ENCODE measurements at places on chromosomes 3 and 15. TPM values are rescaled to one million over a fixed set of nuclear protein-coding genes. Genes with fewer than 3 reads are reported as not detected.

- H3K27ac ChIP-seq: no peak overlapping the region
- peaks cover 22% of the 10 kb centered on the region for H3K36me3 ChIP-seq
- no peak for DNase-seq
- no peaks in the 10 kb centered on the region for H3K4me1 ChIP-seq
- H3K27me3 ChIP-seq: no peaks in the 10 kb centered on the region
Measured at GRCh38 chr3:149160754-149161300, 31.4 kb downstream of the HPS3 start.

DNA sequence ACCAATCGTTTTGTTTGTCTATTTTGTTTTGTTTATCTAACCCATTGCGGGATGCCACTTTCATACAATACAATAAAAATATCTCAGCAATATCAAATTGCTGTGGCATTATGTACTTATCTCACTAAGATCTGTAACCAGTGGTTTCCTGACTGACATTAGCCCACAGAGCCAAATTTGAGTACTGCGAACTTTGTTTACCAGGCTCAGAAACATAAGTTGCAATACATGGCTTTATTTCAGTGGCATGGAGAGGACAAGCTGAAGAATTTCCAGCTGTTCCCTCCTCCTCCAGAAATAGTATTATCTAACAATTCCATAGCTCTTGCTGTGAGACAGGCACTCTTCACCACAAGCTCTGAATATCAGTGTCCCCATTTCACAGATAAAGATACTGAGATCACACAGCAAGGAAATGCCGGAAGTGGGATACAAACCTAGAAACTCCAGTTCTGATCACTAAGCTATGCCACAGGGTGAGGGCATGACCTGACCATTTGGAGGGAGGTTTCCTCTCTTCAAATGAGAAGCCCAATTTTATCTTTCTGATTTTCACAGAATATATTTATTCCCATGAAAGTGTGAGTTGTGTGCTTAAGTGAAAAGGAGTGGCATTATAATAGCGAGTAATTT lies 469.9 kb upstream of the CBLB start:
- H3K27me3 ChIP-seq: no peaks in the 10 kb centered on the region
- no peak overlapping the region for H3K4me3 ChIP-seq
- no peaks in the 10 kb centered on the region for H3K4me1 ChIP-seq
- H3K27ac ChIP-seq: no peak overlapping the region
- no peaks in the 10 kb centered on the region for H3K36me3 ChIP-seq
- DNase-seq: peak; percentile 24

The GAP43 gene
- polyA plus RNA-seq: 2.1 TPM

The CHCHD6 gene
- polyA plus RNA-seq: 9.1 TPM

GRCh38 chr15:97522347-97522746 lies 438.2 kb upstream of the ARRDC4 start:
- no peaks in the 10 kb centered on the region for H3K36me3 ChIP-seq
- no peaks in the 10 kb centered on the region for H3K27me3 ChIP-seq
- H3K4me1 ChIP-seq: no peaks in the 10 kb centered on the region
- no peak overlapping the region for H3K4me3 ChIP-seq
- DNase-seq: no peak

The SPINT1 gene
- polyA plus RNA-seq: 170 TPM

DNA sequence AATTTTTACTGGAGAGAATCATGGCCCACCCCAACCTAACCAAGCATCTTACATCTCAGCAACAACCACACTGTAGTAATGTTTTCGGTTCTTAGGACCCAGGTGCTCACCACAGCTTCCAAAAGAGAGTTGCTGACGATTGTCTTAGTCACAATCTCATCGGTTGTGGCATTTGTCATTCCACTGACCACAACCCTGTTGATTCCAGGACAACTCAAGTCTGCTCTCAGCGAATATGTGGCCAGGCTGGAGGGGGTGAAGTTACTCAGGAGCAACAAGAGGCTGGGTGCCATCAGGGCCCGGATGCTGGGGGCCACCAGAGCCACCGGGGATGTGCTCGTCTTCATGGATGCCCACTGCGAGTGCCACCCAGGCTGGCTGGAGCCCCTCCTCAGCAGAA lies 25.9 kb downstream of the GALNT15 start:
- no peak for DNase-seq
- H3K27me3 ChIP-seq: no peaks in the 10 kb centered on the region
- H3K4me1 ChIP-seq: no peaks in the 10 kb centered on the region
- H3K36me3 ChIP-seq: no peaks in the 10 kb centered on the region

The WDR5B gene
- polyA plus RNA-seq: 8.3 TPM

DNA sequence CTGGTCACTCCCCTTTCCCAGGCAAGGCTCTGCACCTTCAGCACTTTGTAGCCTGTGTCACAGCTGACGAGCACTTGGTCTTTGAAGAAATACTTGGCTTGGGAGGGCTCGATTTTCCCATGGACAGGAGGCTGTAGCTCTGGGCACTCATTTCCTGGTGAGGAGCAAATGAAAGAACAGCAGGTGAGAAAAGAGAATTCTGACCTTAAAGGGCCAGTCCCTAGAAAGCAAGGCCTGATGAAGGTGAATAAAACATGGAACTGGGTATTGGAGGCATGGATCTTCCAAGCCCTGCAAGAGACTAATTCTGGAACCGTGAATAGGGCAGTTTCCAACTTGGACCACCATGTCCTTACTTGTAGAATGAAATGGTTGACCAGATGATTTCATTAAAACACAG lies 39.9 kb downstream of the MASP1 start:
- no peak overlapping the region for H3K27ac ChIP-seq
- no peaks in the 10 kb centered on the region for H3K36me3 ChIP-seq
- H3K4me1 ChIP-seq: peaks cover 2% of the 10 kb centered on the region
- no peaks in the 10 kb centered on the region for H3K27me3 ChIP-seq

The POTEB3 gene
- not detected for polyA plus RNA-seq

The FSIP1 gene
- not detected for polyA plus RNA-seq

DNA sequence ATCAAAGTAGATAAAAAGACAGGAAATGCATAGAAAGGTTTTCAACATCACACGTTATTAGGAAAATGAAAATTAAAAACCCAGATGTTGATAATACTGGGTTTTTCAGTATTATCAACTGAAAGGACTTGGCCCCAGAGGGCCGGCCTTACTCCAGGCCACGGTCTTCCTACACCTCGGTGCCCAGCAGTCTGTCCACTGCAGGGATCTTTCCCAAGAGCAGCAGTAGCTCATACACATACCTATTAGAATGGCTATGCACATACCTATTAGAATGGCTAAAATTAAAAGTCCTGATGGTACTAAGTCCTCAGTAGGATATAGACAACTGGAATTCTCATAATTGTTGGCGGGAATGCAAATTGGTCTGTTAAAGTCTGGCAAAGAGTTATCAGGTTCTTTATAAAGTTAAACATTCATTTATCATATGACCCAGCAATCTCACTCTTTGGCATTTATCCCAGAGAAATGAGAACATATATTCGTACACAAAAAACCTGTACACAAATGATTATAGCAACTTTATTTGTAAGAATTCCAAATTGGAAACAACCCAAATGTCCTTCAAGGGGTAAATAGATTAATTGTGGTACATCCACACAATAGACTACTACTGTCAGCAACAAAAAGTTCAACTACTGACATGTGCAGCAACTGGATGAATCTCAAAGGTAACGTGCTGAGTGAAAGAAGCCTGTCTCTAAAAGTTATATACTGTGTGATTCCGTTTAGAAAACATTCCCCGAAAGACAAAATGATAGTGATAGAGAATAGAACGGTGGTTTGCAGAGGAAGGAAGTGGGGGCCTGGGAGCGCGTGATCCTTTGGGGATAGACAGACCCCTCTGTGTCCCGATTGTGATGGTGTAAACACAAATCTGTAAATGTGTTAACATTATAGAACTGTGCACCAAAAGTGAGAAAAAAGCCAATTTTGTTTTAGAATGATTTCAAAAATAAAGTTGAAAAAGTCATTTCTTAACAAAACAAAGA lies 62.3 kb downstream of the MCTP2 start:
- peaks cover 6% of the 10 kb centered on the region for H3K4me1 ChIP-seq
- H3K27me3 ChIP-seq: no peaks in the 10 kb centered on the region
- no peak overlapping the region for H3K27ac ChIP-seq
- H3K4me3 ChIP-seq: no peak overlapping the region

GRCh38 chr3:64939309-64939708 lies 251.5 kb upstream of the ADAMTS9 start:
- H3K4me3 ChIP-seq: no peak overlapping the region
- no peak for DNase-seq
- H3K27ac ChIP-seq: no peak overlapping the region
- H3K27me3 ChIP-seq: no peaks in the 10 kb centered on the region
- H3K4me1 ChIP-seq: no peaks in the 10 kb centered on the region

DNA sequence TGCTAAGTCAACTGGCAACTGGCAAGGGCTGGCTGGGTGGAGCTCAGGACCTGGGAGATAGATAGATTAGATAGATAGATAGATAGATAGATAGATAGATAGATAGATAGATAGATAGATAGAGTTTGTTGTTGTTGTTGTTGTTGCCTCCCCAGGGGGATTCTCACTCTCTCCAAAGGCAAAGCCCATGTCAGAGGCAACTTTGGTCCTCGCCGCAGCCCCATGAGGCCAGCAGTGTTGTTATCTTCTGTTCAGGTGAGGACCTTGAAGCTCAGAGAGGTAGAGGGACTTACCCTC lies 7.4 kb upstream of the MST1R start:
- no peak for DNase-seq
- H3K4me1 ChIP-seq: no peaks in the 10 kb centered on the region
- H3K36me3 ChIP-seq: peaks cover 62% of the 10 kb centered on the region
- no peak overlapping the region for H3K27ac ChIP-seq
- H3K27me3 ChIP-seq: no peaks in the 10 kb centered on the region

DNA sequence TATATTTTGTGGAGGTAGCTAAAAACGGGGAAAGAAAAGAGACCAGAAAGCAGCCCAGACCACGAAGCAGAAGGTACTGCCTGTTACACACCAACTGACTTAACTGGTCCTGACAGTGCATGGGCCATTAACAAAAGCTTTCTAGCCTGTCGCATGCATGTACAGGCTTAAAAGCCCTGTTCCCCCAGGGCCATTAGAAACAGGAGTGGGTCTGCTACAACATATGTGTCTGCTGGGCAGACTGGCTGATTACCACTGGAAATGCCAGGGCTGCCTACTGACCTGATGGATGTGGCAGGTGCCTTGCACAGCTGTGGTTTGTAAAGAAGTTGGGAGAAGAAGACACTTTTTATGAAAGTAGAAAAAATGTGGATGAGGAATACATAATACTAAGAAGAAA lies 137.4 kb downstream of the GAP43 start:
- no peaks in the 10 kb centered on the region for H3K4me1 ChIP-seq
- H3K27me3 ChIP-seq: no peaks in the 10 kb centered on the region
- no peak overlapping the region for H3K4me3 ChIP-seq
- no peak overlapping the region for H3K27ac ChIP-seq
- no peaks in the 10 kb centered on the region for H3K36me3 ChIP-seq
- DNase-seq: no peak

DNA sequence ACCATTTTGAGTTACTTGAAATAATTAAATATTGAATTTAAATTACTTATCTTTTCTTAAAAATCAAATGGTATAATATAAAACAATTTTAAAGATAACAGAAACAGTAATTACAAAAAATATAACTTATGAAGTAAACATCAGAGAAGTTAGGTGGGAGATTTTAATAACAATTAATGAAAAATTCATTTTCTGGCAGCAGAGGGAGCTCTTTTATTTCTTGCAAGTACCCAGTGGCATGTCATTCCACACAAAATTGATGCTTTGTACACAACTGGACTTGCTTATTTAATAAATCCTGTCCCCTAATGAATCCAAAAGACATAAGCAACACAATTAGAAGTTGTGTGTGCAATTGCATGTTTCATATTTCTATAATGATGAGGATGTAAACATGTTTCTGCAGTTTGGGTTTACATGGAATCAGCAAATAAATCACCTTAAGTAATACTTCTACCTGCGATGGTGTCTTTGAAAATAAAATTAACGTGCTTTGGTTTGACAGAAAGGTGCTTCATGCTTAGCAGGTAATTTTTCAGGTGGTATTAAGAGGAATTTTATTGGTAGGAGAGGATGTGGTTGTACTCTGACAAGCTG lies 861.3 kb downstream of the ZPLD1 start:
- H3K27ac ChIP-seq: no peak overlapping the region
- DNase-seq: no peak
- no peaks in the 10 kb centered on the region for H3K27me3 ChIP-seq
- no peaks in the 10 kb centered on the region for H3K36me3 ChIP-seq
- H3K4me1 ChIP-seq: no peaks in the 10 kb centered on the region
- no peak overlapping the region for H3K4me3 ChIP-seq

The FOXB1 gene
- polyA plus RNA-seq: not detected

DNA sequence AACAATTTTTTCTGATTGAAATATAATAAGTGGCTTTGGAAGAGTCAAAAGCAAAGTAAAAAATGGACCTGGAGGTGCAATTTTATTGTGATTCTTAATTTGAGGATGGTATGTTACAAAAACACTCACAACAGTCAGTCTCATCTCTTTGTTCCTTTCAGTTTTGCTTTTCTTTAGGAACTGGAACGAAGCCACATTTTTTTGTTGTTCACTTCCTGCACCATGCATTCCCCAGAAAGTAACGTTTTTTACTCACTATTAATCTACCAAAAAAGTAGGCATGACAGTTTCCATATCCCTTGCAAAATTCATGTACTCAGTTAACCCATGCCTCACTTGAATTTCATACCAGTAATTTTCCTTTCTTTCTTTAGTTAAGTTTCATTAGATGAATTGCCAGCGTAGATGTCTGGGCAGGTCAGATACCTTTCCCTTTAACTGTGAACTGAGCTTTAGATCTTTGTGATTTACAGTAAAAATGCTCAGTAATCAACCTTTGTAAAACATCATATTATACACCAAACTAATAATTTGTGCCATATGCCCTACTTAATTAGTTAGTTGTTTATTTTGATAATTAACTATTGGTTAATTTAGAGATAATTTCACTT lies 384.3 kb downstream of the ROBO1 start:
- no peaks in the 10 kb centered on the region for H3K36me3 ChIP-seq
- no peaks in the 10 kb centered on the region for H3K27me3 ChIP-seq
- H3K4me1 ChIP-seq: no peaks in the 10 kb centered on the region
- H3K27ac ChIP-seq: no peak overlapping the region
- DNase-seq: no peak

The ATP8B4 gene
- polyA plus RNA-seq: 4.9 TPM

The SLC2A2 gene
- polyA plus RNA-seq: 74.9 TPM

The SLC12A8 gene
- polyA plus RNA-seq: 25.4 TPM

The CTXN2 gene
- 0.03 TPM for polyA plus RNA-seq

DNA sequence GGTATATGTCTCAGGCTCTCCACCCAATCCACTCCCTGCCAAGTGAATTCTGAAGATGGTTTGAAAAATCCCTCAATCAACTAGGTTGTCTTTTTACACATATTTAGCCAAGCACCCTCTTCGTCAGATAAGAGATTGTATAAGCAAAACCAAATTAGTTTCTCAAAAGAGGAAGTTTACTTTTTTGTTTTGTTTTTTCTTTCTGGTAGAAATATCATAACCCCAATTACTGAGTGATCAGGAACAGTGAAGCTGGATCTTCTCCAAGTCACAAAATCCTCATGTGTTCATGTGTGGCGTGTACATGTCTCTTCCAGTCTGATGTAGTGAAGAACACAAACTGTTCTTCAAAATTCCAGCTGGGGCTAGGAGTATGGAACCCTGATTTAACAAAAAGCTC lies 180.6 kb downstream of the FOXP1 start:
- no peaks in the 10 kb centered on the region for H3K36me3 ChIP-seq
- no peak overlapping the region for H3K27ac ChIP-seq
- DNase-seq: no peak
- H3K4me1 ChIP-seq: peaks cover 7% of the 10 kb centered on the region
- no peaks in the 10 kb centered on the region for H3K27me3 ChIP-seq

The SLC7A14 gene
- polyA plus RNA-seq: 1.0 TPM

The PRSS50 gene
- polyA plus RNA-seq: 0.01 TPM
